ENCODE measurements at places on chromosomes 1 and 21.

DNA sequence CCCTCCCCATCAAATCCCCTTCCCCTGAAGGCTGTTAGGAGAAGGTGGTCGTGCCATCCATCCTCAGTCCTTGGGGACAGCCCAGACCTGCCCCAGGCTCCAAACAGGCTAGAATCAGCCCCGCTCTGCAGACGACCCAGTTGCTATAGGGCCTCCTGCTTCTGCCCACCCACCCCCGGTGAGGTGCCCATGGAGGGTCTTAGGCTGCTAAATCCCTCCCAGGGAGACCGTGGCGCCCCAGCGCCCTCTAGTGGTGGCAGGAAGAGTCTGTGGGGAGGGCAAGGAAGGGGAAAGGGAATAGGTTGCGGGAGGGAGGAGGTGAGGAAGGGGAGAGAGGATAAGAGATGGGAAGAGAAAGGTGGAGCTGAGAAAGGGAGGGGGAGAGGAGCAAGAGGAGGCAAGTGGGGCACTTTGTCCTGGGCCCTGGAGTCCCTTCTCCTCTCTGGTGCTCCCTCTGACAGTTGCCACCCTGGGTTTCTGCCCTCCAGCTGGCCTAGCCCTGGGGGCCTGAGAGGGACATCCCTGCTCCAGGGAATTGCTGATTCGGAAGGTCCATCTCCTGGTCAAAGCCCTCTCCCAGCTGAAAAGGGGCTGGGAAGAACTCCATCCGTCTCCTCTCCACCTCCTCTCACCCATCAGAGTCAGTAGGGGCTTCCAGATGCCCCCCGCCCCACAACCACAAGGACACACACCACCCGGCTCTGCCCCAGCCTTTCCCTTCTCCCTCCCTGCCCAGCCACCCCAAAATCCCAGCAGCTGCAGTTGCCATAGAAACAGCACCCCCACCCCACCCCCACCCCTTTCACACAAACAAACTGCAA, 55.4 kb downstream of the CAMK2N1 start:
- no peak for DNase-seq

DNA sequence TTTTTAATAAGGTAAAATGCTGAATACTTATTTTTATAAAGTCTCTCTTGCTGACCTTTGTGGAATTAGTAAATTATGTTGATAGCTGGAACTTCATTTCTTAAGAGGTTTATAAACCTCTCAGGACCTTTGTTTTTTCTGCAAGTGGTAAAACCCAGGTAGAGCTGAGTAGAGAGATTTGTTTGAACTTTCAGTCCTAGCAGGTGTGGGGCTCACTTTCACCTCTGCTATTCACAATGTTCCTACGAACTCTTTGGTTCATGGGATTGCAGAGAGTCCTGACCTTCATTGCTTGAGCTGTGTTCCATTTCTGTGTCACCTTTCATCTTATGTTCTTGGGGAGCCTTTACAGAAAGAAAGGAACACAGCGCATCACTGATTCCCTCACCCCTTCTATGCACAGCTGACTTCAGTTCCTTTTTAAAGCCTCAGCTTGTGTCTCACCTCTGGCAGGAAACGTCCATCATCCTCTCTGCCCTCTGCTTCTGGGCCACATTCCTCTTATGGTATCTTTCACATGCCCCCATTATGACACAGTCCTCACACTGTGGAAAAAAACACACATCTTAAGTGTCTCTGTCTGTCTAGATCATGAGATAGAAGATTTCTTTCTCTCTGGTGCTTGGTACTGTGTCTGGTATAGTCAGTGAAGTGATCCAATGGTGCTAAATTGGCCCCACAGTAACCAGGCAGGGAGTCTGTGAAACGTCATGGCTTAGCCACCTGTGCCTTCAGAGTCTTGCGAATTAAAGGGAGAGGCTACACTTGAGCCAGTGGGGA, 262.5 kb upstream of the B3GALT2 start:
- no peak for DNase-seq

DNA sequence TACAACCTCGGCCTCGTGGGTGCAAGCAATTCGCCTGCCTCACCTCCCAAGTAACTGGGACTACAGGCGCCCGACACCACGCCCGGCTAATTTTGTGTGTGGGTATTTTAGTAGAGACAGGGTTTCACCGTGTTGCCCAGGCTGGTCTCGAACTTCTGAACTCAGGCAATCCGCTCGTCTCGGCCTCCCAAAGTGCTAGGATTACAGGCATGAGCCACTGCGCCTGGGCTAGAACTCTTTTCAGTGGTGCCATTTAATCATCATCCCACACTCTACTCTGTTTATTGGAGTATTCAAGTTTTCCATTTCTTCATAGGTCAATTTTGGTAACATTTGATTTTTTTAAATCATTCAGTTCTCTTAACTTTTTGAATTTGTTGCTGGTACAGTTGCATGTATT, 101.3 kb downstream of the DHRS3 start:
- no peak for DNase-seq

DNA sequence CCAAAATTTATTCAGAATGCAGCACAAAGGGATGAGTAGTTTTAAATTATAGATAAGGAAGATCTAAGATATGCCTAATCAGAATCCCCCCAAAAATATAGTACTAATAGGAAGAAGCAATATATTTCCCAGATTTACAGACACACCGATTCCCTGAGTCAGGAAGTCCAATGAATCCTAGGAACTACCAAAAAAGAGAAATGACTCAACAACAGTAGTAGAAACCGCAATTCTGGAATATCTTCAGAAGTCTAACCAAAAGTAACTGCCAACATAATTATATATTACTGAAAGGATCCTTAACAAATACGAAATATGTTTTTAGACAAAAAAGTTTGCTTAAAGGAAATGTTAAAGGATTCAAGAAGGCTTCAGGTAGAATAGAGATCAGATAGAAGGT, 10.3 kb downstream of the AHCTF1 start:
- no peak for DNase-seq

GRCh38 chr1:184555665-184556641, 169.1 kb downstream of the C1orf21 start:
- DNase-seq, result no peak

Measured in DMS79 (cell line).